Stimulated activated CD4-positive, alpha-beta T cell treated with anti-CD3 and anti-CD28 coated beads, Interleukin-1b, Interleukin-23, amount 100 ng/mL, for 1 hour (primary cell): ENCODE measurements at places on chromosomes 5 and 9.
A peak's percentile ranks its signal among the peaks of the same experiment; 100 is the strongest.

- no peak for DNase-seq
Measured at GRCh38 chr9:134607971-134608370, 33.6 kb upstream of the COL5A1 start.

DNA sequence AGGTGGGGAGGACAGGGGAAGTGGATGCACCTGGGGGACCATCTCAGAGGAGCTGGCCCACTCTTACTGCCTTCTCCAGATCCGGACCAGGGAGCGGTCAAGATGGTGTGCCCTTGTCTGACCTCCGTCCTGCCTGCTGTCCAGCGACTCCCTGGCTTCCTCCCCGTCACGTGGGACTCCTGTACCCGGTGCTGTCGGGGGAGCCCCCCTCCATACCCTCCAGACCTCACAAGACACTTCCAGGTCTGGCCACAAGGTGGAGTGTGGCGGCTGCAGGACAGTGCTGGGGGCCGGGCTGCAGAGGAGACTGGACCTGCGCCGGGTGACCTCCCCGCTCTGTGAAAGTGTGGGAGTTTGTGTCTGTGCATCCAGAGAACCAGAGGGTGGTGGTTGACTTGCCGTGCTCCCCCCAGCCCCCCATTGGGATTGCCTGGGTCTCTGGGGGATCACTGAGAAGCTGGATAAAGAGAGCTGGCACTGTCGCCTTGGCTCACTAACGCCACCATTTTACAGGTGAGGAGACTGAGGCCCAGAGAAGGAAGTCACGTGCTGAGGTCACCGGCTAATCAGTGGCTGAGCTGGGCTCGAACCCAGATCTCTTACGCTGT is 1.9 kb upstream of the CRB2 start:
- peak; percentile 30 for DNase-seq

DNA sequence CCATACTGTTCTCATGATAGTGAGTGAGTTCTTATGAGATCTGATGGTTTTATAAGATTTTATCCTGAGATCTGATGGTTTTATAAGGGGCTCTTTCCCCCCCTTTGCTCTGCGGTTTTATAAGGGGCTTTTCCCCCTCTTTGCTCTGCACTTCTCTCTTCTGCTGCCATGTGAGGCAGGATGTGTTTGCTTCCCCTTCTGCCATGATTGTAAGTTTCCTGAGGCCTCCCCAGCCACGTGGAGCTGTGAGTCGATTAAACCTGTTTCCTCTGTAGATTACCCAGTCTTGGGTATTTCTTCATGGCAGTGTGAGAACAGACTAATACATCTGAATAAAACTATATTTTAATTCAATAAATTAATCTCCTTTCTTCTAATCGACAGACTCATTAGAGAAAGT is 64.9 kb upstream of the ZSWIM6 start:
- DNase-seq, result no peak

DNA sequence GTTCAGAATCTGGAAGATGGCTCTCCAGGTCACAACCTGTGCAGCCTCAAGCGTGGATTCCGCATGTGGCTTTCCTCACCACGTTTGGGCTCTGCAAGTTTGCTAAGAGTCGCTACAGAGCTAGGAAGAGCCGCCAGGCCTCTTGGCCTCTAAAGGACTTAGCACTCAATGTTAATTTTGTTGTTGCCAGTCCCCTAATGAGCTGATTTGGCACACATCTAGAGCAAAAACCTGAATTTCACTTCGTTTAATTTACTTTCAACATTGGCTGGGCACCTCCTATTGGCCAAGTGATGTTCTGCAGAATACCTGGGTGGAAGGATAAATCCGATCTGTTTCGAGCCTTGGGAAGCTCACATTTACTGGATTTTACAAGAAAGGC is 65.8 kb upstream of the UNC5A start:
- DNase-seq, result no peak

DNA sequence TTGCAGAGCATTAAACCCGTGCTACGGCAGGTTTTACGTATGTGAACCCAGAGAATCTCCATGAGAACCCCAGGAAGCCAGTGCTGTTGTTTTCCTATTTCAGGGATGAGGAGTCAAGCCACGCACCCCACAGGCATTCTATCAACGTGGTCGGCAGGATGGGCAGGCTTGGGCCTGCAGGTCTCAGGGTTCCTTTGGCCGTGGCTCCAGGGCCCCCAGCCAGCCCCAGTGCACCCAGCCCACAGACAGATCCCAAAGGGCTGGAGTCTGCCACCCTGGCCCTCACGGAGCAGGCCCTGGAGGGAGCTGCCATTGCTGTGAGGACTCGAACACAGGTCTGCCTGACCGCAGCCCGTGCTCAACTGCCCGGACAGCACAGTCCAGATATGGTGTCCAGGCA is 77.1 kb upstream of the STXBP1 start:
- no peak for DNase-seq

- no peak for DNase-seq
Measured at GRCh38 chr9:113646946-113647914, 183.7 kb downstream of the RGS3 start.

- DNase-seq, result no peak
Measured at GRCh38 chr9:95481000-95481399, 35.8 kb downstream of the PTCH1 start.

DNA sequence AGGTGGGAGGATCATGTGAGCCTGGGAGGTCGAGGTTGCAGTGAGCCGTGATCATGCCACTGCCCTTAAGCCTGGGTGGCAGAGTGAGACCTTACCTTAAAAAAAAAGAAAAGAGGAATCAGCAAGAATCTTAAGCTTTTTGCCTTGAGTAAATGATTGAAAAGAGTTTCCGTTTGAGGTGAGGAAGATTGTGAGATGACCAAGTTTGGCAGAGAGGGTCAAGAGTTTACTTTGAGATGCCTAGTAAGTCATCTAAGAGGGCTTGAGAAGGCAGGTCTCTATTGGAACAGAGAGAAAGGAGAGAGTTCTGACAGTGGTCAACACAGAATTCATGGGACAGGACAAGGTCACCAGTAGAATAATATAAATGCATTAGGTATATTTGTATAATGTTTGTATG is 572.1 kb downstream of the TLE4 start:
- no peak for DNase-seq

DNA sequence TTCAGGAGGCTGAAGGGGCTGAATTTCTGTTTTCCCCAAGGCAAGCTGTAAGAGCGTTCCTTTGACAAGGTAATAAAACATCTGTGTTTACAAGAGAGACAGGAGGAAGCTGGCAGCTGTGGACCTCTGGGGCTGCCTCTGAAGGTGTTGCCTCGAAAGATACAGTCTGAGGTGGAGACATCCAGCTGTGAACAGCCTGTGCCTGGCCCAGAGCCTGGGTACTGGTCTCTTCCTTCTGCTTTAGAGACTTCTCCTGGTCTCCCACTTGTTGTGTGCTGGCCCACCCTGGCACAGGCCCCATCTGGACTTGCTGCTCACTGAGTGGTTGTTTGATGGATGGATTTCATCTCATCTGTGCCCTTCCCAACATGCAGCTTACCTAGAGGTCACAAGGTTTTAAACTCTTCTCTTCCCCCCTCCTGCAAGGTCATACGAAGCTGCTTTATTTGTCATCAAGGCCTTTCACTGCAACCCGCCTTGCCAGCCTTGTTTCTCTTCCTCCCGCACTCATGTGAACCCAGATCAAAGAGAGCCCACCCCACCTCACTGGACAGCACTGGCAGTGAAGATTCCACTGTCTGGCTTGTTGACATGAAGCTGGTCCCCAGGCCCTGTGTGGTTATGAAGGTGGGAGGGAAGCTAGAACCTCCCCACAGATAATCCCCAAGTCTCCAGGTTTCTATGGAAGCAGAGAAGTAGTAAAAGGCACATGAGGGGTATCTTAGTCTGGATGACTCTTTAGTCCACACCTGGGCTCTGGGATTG is 35.0 kb upstream of the ALDH1B1 start:
- DNase-seq, result no peak

DNA sequence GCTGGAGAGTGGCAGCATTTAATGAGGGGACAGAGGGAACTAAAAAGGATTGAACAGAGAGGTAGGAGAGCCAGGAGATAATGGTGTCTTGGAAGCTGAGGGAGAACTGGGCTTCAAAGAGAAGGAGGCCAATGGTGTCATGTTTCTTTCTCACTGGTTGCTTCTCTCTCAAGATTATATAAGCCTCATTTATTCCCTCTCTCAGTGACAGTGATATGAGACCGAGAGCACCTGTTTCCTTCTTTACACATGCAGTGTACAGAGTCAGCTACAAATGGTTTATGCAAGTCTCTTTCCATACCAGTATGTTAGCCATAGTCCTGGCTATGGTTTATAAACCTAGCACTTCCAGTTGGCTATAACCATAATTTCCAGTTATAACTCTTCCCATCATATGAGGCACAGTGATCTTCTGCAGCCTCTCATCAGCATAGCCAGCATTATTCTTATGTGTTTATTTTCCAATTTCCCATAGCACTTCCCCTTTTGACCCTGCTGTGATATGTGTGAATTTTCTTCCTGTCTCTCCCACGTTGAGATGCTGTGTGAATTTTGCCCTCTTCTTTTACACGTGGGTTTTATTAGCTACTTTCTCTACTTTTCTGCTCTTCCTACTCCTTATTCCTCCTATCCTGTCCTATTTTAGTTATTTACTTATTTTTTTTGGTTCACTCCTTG is 71.2 kb downstream of the UNC13B start:
- no peak for DNase-seq

DNA sequence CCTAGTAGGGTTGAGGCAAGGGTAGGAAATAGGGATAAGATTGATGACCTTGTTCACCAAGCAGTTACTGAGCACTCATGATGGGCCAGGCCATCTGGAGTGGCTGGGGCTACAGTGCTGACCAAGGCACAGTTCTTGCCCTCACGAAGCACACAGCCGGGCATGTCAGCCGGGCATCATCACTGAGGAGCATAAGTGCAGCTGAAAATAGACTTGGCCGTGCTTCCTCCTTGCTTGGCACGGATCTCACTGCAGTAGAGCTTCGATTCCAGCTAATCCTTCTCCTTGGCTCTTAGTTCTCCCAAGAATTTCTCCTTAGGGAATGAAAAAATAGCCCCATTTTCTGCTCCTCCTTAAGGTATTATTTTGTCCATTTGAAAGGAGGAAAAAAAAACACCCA is 116.6 kb downstream of the NMUR2 start:
- DNase-seq, result no peak

DNA sequence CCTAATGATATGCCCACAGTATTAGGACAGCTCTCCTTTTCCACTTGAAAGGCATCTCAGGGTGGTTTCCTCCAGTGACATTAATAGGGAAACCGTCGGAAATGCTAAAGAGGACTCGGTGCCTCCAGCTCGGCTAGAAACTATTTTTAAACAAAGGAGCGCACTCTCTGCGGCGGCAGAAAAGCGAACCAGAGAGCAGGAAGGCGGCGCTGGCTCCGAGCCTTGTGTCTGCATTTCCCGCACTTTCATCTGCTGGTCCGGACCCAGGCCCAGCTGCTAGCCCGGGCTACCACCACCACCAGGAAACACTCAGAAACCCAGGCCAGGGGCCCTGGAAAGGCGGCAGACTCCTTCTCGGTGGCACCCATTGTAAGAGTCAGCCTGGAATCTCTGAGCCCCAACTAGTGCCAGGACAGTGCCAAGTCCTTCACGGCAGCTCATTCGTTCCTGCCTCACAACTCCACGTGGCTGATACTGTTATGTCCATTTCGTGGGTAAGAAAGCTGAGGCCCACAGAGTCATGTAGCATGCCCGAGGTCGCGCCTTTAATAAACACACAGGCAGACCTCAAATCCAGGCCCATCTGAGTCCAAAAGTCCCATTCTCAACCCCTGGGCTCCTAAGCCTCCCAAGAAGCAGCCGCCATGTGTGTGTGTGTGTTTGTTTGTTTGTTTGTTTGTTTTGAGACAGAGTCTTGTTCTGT is 73.9 kb downstream of the VAV2 start:
- no peak for DNase-seq
